ENCODE measurements at places on chromosomes 3 and 15.

GRCh38 chr3:161737171-161737570 is 240.6 kb downstream of the OTOL1 start:
- no peak for DNase-seq

GRCh38 chr3:146682171-146682570 is 77.0 kb upstream of the PLSCR5 start:
- DNase-seq = no peak

DNA sequence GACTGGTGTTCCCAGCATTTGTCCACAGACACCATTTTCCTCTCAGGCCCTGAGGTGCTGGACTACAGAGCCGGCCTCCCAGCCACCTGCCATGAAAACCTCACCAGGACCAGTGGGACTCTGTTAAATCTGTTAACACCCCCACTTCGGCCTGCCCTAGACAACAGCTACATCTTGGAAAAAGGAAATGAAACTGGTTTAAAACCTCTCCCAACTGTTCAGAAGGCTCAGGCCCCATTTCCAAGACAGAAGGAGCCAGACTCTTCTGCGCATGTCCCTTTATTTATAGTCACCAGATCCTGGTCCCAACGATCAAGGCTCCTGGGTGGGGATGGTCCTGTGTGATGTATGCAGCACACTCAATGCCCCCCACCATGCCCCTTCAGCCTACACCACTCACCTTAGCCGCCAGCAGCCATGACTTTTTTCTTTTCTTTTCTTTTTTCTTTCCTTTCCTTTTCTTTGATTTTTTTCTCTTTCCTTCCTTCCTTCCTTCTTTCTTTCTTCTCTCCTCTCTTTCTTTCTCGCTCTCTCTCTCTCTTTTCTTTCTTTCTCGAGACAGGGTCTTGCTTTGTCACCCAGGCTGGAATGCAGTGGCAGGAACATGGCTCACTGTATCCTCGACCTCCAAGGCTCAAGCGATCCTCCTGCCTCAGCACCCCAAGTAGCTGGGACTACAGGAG is 25.5 kb upstream of the FLNB start:
- DNase-seq = no peak

DNA sequence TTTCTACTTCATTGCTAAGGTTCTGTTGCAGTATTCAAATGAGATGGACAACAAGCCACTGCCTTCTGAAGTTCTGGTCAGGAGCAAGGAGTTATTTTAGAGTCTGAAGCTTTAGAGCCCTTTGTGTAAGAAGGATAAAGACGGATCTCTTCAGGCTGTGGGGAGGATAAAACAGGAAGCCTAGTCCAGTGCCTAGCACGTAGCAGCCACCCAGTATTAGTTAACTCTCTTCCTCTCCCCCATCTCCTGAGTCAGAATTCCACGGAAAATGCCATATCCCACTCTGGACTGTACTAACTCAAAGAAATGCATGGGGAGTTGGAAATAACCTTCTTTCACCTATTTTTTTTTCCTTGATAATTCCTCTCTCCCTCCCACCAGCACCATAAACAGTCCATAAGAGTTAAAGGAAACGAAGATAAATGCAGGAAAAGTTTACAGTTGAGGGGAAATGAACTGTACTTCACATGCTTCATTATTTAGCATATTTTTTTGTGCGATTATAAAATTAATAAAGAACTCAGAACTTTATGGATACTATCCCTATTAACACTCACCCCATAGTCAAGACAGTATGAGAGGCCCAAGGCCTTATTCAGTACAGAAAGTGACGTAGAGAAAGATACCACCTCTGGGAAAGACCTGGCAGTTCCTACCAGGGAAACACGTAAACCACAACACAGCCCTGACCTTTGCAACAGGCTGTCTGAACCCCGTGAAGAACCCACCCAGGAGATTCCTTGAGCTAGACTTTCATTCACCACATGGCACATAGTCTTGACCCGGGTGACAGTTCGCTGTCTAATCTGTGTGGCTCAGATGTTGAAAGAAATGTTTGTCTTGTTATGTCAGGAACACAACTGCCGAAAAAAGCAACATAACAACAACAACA is 9.2 kb downstream of the IGF2BP2 start:
- no peak for DNase-seq

GRCh38 chr3:16849229-16849628 is 35.5 kb upstream of the PLCL2 start:
- DNase-seq = no peak

DNA sequence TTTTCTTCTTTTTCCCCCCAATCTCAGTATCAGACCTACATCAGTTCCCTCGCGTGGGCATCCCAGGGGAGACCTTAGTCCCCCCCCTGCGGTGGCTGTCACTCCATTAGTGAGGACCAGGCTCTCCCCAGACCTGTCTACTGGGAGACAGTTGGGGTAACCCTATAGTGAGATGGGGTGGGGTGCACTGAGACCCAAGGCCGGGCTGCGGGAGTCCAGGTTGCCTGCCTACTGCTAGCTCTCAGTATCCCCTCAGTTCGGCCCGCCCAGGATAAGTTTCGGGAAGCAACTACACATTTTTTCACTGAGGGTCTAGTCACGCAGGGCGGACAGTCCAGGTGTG is 671 bp upstream of the DCUN1D1 start:
- DNase-seq = no peak

DNA sequence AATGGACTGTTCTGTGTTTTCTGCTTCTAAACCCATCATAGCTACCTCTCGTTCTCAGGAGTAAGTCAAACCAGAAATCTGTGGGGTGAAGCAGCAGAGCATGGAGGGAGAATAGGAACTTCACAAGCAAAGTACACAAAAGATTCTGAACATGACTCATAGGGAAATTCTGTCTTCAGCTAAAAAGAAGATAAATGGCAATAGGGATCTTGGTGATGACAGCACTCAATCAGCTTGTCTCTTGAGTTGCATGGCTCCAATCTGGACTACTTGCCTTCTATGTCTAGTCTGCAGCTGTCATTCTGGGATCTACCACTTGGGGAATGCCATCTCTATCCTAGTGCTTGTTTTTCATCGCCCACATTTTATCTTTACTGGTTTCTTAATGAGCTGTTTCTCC is 13.5 kb upstream of the GRAMD1C start:
- no peak for DNase-seq

GRCh38 chr15:89197503-89197971 is 23.8 kb downstream of the RLBP1 start:
- no peak for DNase-seq

DNA sequence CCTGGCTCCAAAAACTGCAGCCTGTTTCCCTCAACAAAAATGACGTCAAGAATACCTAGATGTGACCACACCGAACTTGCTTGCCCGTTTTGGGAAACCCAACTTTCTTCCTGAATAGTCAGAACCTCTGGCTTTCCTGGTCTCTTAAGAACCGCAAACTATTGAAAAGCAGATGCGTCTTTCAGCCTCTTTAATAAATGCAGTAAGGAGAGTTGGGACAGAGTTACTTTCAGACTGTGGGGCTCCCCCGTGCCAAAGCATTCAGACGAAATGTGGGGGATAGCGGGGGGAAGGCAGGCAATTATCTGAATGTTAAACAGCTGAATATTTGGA is 1.2 kb upstream of the PROK2 start:
- DNase-seq = no peak

DNA sequence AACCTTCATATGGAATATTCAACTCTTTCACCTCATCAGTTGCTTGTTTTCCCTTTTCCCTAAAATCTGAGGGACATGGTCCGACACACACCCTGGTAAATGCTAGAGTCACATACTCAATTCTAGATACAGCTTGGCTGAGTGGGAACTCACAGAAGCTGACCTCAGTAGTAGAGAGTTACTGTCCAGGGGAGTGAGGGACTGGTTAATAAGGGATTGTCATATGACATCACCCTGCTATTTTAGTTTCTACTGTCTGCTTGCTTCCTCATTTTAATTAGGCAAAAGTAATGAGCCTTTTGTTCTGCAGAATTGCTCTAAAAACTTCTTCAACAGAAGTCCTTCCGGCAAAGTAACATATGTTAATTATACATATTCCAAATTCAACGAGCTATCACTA is 244.5 kb downstream of the ZIC4 start:
- DNase-seq = no peak

DNA sequence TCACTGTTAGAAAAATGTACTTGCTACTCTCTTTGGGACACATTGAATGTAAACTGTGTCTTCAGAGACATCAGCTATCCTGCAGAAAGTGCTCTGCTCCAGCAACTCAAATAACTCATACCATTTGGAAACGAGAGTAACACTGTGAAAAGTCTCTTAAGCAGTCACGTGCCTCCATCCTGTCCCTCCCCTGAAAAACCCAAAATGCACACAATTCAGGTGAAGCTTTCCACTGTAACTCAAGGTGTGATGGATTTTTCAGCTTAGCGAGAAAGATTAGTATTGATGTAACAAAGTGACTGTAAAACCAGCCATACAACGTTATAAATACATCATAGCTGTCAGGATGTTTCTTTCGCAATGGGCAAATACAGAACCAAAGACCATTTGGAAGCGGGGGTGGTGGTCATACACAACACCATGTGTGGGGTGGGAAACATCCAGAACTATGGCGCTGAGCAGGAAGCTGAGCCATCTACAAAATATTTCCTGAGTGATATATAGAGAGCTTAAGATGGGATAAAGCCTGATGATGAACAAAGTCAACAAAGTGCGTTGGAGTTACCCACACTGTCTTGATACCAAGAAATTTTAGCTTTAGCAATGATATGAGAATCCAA is 332.3 kb downstream of the FOXP1 start:
- no peak for DNase-seq

- no peak for DNase-seq
Observed at GRCh38 chr3:184710870-184711492, 883 bp downstream of the MAGEF1 start.

GRCh38 chr15:35040339-35041255 is 44.5 kb downstream of the NANOGP8 start:
- no peak for DNase-seq

DNA sequence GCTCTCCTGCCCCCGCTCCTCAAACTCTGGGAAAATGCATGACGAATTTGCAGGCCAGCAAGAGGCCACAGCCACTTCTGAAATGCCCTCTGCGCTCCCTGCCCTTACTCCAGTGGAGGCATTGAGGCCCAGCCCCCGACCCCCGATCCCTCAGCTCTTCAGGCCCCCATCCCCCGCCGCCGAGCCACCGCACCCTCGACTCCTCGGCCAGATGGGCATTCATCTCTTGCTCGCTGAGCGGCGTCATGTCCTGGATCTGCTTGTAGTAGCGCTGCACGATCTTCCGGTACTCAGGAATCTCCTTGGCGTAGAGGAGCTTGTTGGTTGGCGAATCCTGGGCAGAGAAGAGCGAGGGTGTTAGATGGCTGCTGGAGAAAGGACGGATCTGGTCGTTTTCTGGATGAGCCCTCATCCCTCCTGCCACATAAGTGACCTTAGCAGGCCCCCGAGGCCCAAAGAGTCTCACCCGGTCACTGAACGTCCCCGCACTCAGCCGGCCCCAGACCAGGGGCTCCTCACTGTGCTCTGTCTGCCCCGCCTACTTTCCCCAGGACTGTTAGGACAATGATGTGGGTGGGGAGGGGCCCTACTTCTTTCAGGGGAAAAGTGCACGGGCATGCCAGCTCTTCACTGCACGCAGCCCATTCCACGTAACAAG is 14.0 kb downstream of the H1-8 start:
- DNase-seq = no peak

- DNase-seq = no peak
Observed at GRCh38 chr3:40020689-40021088, 211.3 kb downstream of the MYRIP start.

DNA sequence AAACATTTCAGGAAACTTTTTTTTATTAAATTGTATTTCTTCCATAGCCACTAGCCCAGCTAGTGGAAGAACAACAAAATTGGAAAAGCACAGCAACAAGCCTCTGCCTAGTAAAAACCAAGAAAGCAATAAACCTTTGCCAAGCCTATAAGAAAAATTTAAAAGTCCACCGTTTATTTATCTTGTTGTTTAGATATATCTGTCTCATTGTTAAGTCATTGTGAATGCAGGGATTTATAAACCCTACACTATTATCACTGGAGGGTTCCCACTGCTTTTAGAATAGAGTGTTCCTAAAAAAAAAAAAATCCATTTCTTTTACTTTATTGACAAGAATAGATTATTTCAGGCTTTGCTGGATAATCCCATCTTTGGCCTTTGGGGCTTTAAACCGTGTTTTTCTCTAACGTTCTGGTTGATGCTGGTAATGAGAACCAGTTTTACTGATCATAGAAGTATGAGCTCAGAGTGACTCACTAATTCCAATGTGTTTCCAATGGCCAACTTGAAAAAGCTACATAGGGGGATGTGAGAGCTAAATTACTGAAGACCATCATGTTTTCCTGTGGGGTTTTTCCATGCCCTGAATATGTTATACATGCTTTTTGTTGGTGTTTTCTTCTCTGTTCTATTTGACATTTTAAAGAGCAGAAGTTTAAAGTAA is 634.1 kb downstream of the RBMS3 start:
- DNase-seq = no peak

GRCh38 chr3:52446631-52447511 is 2.0 kb upstream of the SEMA3G start:
- peak; percentile 59 for DNase-seq

- DNase-seq = no peak
Observed at GRCh38 chr3:156489462-156489911, 65.4 kb downstream of the SSR3 start.

DNA sequence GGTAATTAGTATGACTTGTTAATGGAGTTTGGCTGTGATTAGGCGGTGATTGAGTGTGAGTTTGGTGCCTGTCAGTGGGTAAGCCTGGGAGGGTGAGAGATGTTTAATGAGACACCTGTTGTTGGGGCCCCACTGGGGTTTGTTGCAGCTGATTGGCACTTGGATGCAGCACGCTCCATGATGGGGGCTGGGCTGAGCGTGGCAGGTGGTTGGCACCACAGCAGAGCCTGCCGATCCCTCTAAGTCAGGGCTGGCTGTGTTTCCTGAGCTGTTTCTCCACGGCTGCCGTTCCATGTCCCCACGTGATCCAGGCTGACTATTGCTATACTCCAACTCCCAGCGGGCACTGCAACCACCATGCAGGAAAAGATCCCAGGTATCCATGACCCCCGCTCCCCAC is 93.5 kb upstream of the ARRDC4 start:
- DNase-seq = no peak

DNA sequence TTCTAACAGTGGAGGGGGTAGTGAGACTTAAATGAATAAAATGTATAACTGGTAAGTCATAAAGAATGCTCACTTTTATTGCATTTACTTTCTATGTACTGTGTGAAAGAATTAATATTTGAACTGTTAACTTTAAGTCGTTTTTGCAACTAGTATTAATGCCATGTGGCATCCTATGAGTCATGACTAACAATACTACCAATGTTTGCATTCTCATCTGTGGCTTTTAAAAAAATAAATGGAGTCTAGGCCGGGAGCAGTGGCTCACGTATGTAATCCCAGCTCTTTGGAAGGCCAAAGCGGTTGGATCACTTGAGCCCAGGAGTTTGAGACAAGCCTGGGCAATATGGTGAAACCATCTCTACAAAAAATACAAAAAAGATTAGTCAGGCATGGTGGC is 5.2 kb downstream of the C3orf49 start:
- no peak for DNase-seq

Measured in activated CD8-positive, alpha-beta memory T cell treated with anti-CD3 and anti-CD28 coated beads for 48 hours (primary cell).